Ascending aorta (tissue), 2 donors: ENCODE measurements at places on chromosomes 16 and 17.

DNA sequence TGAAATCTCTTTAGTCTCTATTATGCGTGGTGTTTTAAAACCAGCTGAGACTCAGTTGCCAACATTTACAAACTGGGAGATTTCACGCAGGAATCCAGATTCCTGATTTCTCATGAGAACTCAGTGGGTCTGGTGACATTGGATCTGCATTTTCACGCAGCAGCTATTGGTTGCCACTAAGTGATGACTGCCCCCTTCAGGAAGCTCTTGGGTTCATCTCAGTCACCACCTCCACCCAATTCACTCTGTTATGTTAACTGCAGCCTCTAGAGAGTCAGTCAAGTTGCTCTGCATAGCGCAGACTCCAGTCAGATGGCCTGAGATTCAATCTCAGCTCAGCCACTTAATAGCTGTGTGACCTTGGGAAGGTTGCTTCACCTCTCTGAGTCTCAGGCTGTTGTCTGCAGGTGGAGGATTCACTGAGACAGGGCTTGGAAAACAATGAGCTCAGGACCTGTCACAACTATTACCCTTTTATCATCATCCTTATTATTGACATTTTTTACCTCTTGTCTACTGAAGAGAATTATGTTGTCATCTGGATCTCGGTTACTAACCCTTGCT lies 6.4 kb downstream of the SHISA9 start:
- H3K27ac ChIP-seq = no peak overlapping the region
- H3K4me3 ChIP-seq = no peak overlapping the region
- no peaks in the 10 kb centered on the region for H3K36me3 ChIP-seq
- peaks cover 11% of the 10 kb centered on the region for H3K27me3 ChIP-seq

DNA sequence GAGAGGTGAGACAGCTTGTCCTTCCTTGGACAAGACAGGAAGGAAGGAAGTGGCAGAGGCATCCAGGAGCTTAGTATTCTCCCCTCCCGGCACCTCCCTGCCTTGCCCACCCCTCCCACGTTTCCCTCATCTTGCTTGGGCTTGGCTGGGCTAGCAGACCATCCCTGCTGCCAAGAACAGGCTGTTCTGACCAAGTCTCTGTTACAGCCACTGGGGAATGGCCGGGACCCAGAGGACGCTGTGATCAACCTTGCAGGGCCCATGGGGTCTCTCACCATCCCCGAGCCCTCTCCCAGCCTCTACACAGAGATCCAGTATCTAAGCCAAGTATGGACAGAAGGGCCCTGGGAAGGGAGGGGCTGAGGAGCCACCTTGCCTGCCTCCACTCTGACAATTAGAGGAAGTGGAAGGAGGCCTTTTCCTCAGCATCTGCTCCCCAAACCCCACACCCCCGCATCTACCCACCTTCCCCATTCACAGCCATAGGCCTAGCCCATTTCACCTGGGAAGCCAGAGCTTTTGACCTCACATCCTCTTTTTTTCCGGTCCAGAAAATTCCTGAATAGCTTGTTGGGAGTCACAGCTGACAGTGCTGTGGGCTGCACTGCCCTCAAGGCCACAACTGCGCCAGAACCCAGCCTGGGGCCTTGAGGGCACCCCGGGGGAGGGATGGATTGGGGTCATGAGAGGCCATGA lies 14.1 kb downstream of the CD300LG start:
- H3K4me3 ChIP-seq = no peak overlapping the region
- no peaks in the 10 kb centered on the region for H3K27me3 ChIP-seq
- peak overlapping the region; percentile 52 for H3K27ac ChIP-seq
- no peaks in the 10 kb centered on the region for H3K36me3 ChIP-seq
- no peak for DNase-seq
- H3K4me1 ChIP-seq = peaks cover 17% of the 10 kb centered on the region

DNA sequence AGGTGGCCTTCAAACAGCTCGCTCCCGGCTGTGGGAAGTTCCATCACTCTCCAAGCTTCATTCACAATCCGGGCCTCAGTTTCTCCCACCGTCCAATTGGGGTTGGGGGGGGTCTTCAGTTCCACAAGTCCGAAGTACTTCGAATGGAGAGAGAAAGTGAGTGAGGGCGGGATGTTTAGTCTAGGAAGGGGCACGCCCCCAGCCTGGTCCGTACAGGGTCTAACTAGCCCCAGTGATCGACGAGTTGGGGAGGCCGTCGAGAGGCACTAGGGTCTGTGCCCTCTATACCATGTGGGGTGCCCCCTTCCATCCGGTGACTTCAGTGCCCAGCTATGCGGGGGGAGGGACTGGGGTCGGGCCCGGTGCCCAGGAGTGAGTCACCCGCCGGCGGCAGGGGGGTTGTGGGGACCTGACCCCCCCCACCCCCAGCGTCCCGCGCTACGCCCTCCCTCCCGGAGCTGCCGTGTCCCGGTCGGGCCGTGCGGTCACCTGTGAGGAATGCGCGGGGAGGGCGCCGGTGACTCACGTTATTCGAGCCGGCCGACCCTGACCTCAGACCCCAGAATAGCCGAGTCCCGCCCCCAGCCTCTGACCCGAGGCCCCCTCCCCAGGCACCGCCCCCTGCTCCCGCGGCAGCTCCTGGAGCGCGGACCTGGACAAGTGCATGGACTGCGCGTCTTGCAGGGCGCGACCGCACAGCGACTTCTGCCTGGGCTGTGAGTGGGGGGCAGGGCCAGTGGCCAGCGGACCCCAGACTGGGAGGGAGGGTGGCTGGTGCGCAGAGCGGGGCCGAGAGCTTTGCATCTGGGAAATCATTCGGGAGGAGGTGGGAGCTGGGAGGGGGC lies 658 bp downstream of the TNFRSF12A start:
- peak overlapping the region; percentile 68 for H3K4me3 ChIP-seq
- peaks cover 9% of the 10 kb centered on the region for H3K4me1 ChIP-seq
- peaks cover 1% of the 10 kb centered on the region for H3K36me3 ChIP-seq

- no peak for DNase-seq
- H3K4me1 ChIP-seq = no peaks in the 10 kb centered on the region
- no peak overlapping the region for H3K27ac ChIP-seq
- H3K4me3 ChIP-seq = no peak overlapping the region
Observed at GRCh38 chr17:83176623-83177583, 97.5 kb downstream of the METRNL start.

DNA sequence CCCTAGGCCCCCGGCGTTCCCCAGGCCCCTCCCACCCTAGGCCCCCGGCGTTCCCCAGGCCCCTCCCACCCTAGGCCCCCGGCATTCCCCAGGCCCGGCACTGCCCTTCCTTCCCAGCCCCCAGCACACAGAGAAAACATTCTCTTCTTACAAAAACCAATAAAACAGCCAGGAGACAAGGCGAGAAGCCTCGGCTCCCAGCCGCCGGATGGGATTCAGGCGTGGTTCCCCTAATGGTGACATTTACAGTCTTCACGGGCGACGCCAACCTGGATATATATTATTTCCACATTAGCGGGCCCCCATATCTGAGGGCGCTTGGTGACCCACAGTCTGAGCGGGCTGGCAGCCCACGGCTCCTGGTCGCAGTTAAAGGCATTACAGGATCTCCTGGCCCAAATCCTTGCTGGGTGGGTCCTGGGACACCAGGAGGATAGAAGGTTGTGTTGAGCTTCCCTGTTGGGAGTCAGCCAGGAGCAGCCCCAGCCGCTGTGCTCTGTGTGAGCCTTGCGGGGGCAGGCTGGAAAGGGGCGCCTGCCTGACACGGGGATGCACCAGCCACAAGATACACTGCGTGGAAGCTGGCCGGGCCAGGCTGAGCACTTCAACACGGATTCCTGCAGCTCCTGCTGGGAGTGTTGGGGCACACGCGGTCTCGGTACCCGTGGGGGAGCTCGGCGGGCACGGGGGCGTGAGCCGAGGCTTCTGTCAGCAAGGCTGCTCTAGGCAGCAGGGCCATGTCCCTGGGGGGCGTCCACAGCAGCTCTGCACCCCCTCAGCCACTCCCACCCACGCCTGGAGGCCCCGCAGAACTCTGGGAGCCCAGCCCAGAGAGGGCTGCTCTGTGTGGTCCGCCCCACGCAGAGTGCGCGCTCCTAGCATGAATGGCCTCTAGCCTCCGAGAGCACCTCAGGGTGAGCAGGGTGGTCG lies 83.7 kb downstream of the LMF1 start:
- H3K4me3 ChIP-seq = no peak overlapping the region
- DNase-seq = no peak
- H3K27ac ChIP-seq = no peak overlapping the region
- H3K36me3 ChIP-seq = peaks cover 31% of the 10 kb centered on the region
- no peaks in the 10 kb centered on the region for H3K4me1 ChIP-seq
- no peaks in the 10 kb centered on the region for H3K27me3 ChIP-seq

- peaks cover 10% of the 10 kb centered on the region for H3K4me1 ChIP-seq
- no peaks in the 10 kb centered on the region for H3K27me3 ChIP-seq
- H3K4me3 ChIP-seq = no peak overlapping the region
- H3K36me3 ChIP-seq = no peaks in the 10 kb centered on the region
Observed at GRCh38 chr17:82552580-82552979, 33.0 kb downstream of the FOXK2 start.

DNA sequence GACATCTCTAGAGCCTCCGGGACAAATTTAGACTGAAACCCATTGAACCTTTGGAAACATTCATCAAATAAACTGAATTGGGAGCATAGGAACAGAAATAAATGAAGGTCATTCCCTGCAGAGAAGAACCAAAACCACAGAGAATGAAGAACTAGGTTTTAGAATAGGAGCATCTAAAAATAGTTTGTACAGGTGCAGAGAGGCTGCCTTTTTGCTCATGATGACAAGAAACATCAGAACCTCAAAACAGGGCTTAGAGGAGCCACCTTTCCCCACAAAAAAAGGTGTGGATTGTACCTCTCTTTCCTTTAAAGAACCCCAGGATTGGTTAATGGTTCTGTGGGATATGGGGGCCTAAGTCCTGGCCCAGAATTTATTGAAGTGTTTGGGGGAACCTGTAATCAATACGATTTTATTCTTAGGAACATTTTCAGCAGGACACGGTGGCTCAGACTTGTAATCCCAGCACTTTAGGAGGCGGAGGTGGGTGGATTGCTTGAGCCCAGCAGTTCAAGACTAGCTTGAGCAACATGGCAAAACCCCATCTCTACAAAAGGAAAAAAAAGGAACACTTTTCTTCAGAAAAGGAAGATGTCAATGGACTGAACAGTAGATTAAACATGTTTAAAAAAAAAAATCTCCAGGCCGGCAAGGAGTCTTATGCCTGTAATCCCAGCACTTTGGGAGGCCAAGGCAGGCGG lies 37.7 kb upstream of the SLC47A1 start:
- H3K4me3 ChIP-seq = no peak overlapping the region
- no peak for DNase-seq
- H3K27ac ChIP-seq = no peak overlapping the region
- H3K4me1 ChIP-seq = no peaks in the 10 kb centered on the region
- H3K36me3 ChIP-seq = no peaks in the 10 kb centered on the region
- no peaks in the 10 kb centered on the region for H3K27me3 ChIP-seq

GRCh38 chr16:30738984-30739951 lies 9.0 kb upstream of the PHKG2 start:
- H3K27me3 ChIP-seq = no peaks in the 10 kb centered on the region
- H3K4me3 ChIP-seq = no peak overlapping the region
- H3K27ac ChIP-seq = peak overlapping the region; percentile 67
- peaks cover 58% of the 10 kb centered on the region for H3K36me3 ChIP-seq

DNA sequence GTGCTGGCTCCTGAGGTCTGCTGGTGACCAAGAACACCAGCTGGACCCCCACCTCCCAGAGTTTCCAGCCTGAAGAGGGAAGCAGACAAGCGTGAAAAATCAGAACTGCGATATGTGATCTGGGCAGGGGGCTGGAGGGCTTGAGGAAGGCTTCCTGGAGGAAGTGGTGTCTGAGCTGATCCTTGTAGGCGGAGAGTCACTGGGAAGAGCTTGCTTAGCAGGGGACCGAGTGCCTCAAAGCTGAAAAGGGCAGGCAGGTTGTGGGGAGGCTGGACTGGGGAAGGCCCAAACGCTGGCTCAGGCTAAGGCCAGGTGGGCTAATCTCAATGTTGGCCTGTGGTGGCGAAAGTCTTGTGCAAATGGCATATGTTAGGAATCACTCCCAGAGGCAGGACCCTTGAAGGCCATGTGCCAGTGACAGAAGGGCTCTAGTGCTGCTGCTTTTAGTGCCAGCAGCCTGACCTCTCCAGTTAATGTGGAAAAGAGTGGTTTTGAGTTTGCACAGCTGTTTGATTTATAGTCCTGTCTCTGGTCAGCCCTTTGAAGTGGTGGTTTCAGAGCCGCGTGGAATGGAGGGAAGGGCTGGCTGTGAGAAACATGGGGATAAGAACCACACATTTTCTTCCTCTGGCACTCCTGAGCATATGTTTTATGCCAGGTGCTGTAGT lies 85.3 kb upstream of the LGALS9 start:
- H3K4me3 ChIP-seq = no peak overlapping the region
- peaks cover 1% of the 10 kb centered on the region for H3K4me1 ChIP-seq
- no peak for DNase-seq
- H3K27me3 ChIP-seq = no peaks in the 10 kb centered on the region
- no peak overlapping the region for H3K27ac ChIP-seq
- no peaks in the 10 kb centered on the region for H3K36me3 ChIP-seq

GRCh38 chr17:29588562-29589411 lies 661 bp downstream of the GIT1 start:
- no peaks in the 10 kb centered on the region for H3K36me3 ChIP-seq
- no peak for DNase-seq
- H3K4me3 ChIP-seq = peak overlapping the region; percentile 97
- H3K27me3 ChIP-seq = no peaks in the 10 kb centered on the region

DNA sequence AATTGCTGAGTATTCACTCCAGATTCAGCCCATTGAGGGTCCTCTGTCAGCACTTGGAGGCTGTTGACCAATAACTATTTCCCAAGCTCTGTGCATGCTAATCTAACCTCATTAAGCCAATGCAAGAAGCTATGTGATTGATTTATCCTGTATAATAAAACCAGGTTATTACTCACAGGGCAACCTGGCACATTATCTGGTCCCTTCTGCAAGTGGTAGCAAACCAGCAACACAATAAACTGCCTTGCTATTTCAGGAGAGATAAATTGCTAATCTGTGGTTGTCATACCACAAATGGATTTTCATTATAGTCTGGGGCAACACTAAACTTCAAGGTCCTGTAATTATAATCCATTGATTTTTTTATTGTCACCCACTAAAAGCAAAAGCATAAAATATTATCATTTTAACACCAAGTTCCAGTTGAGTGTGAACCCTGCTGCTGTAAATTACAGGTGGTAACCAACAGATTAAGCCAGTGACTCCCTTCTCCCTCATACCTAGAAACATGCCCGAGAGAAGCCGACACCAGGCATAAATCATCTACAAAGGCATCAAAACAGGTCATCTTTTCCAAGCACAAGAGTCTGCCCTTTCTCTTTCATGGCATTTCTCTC lies 51.1 kb upstream of the SOX9 start:
- H3K27ac ChIP-seq = no peak overlapping the region
- H3K4me3 ChIP-seq = no peak overlapping the region
- H3K36me3 ChIP-seq = no peaks in the 10 kb centered on the region
- no peaks in the 10 kb centered on the region for H3K4me1 ChIP-seq

- DNase-seq = no peak
- H3K27me3 ChIP-seq = no peaks in the 10 kb centered on the region
- no peaks in the 10 kb centered on the region for H3K36me3 ChIP-seq
- no peak overlapping the region for H3K4me3 ChIP-seq
- H3K27ac ChIP-seq = no peak overlapping the region
Observed at GRCh38 chr16:47045459-47045858, 72.0 kb upstream of the DNAJA2 start.
